ENCODE measurements at places on chromosomes 7 and 10.

- peak; percentile 6 for DNase-seq
Observed at GRCh38 chr7:90624225-90624911, 28.2 kb downstream of the CDK14 start.

DNA sequence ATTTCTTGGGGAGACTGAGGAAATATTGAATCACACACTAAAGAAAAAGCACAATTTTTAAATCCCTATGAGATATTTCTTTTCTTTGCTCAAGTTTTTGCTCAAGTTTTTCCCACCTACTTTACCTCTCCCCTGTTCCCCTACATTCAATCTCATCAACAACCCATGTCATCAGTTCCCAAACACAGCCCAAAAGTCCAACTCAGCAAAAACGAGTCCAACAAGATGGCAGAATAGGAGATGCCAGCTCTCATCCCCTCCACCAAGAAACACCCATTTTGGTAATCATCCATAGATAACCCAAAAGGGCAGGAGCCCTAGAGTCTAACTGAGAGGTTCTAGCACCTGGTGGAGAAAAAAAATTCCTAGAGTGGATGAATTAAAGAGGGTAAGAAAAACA is 152.5 kb upstream of the GHITM start:
- no peak for DNase-seq

- no peak for DNase-seq
Observed at GRCh38 chr7:147008530-147008929, 891.9 kb downstream of the CNTNAP2 start.

DNA sequence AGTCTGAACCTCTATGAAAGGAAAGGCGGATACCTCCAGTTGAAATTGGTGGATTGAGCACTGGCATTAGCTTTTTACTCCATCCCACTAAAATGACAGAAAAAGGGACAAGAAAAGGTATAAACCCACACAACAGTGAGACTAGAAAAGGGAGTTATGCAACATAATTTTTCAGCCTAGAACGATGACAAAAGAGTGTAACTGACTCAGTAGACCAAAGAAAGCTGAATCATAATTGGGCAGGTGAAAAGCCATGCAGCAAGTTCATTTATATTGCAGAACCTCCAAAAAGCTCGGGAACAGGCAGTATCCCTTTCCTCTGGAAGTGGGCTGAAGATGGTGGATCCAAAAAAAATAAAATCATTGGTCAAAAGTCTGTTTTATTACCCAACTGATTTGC is 30.5 kb upstream of the ZCCHC24 start:
- DNase-seq, result no peak

- peak; percentile 16 for DNase-seq
Observed at GRCh38 chr10:124174673-124175645, 81.6 kb upstream of the CHST15 start.

All from HFFc6 (cell line).